NCI-H187 (cell line): ENCODE measurements at places on chromosomes 11 and 22.

DNA sequence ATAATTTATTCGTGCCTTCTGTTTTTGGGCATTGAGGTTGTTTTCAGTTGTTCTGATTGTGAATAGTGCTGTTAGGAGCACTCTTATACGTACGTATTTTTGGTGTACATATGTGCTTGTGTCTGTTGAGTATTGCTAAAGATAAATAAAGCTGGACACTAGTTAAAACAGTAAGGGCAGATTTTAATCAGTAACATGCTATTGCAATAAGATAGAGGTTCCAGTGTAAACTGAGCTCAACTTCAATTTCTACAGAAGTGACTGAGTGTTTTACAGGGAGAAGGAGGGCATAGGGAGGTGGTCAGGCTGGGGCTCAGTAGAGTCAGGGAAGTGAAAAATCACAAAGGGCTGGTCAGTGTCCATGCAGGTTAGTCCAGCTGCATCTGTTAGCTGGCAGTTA, 76.0 kb upstream of the PARVA start:
- no peak for DNase-seq

- no peak for DNase-seq
These were observed 4.9 kb upstream of the SLCO2B1 start for GRCh38 chr11:75145972-75146519.

DNA sequence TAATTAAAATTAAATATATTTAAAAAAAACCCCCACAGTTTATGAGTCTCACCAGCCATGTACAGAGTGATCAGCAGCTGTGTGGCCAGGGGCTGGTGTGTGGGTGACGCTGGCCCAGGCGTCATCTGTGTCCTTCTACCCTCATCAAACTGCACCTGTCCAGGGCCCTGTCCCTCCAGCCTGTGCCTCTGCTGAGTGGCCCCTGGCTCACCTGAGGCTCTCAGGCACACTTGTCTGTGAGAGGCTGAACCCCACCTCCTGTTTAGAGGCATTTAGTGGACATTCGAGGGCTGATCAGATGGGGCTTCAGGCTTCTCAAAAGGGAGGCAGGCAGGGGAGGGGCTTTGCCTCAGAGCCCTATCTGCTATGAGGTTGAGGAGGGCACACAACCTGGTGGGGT, 29.9 kb upstream of the SMIM38 start:
- no peak for DNase-seq

GRCh38 chr22:45366713-45367112, 46.7 kb downstream of the SMC1B start:
- DNase-seq = no peak

DNA sequence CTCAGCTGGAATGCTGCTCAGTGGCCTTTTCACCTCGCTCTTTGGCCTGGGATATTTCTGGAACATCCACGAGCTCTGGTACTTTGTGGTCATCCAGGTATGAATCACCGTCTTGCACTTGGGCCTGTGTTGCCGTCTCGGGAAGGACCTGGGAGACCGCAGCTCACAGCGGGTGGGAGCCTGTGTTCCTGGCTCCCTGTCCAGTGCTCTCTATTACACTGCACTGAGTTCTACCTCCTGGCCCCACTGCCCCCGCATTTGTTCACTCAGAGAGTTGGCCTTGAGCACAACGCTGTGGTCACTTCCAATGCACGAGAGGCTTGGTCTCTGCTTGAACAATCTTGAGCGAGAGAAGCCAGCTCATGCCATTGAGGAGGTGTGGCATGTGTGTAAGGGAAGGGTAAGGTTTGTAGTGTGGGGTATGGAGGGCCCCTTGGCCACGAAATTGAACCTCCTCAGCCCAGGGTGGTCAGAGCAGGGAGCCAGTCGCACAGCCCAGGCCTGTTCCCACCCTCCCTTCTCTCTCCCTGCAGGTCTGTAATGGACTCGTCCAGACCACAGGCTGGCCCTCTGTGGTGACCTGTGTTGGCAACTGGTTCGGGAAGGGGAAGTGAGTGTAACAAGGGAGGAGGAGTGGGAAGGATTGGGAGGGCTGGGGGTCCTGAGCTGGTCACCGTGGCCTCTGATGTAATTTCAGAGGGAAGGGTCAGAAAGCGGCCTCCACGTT, 16.2 kb downstream of the SLC37A2 start:
- DNase-seq = no peak

GRCh38 chr22:48242461-48242864, 1480.0 kb downstream of the TBC1D22A start:
- no peak for DNase-seq

- DNase-seq = no peak
These were observed 86.3 kb downstream of the CCDC83 start for GRCh38 chr11:85941380-85941973.

DNA sequence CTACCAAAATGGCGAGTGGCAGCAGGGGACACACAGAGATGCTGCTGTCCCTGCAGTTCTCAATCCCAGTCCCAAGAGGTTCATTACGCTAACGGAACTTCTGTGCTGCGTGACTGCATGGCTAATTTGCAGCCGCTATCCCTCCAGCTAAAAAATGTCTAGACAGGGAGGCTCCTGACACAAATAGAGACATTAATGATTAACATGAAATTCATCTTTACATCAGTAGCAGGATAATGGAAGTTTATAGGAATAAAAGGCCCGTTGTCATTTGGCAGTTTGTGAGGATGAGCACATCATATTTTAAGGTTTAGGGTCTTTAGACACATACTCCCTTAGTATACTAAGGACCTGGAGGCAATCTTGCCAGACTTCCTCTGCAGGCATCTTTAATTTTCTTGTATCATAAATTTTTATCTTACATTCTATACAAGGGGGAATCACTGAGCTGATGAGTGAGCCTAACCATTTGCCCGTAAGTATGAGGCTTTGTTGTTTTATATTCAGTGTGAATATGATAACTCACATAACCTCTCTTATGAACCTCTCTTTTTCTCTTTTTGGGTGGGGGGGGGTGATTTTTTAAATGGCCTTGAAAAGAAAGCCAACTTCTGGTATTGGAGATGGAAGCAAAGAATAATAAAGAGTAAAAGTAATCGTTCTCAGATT, 99.8 kb upstream of the OR9G4 start:
- no peak for DNase-seq

DNA sequence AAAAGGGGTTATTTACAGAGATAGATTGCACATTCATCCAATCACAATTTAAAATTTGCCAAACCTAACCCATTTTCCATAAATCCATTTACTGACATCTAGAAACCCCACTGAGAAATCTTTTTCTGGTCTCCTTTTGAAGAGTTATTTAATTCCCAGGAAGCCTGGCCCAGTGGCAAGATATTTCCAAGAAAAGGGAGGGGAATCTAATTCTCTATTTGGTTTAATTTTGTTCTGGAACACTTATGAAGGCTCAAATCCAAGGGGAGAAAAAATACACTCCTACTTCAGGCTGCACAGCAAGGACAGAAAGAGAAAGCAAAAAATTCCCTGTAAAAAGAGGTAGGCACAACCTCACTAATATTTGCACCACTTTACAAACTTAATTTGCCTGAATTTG, 88.2 kb upstream of the LDLRAD3 start:
- DNase-seq = no peak

DNA sequence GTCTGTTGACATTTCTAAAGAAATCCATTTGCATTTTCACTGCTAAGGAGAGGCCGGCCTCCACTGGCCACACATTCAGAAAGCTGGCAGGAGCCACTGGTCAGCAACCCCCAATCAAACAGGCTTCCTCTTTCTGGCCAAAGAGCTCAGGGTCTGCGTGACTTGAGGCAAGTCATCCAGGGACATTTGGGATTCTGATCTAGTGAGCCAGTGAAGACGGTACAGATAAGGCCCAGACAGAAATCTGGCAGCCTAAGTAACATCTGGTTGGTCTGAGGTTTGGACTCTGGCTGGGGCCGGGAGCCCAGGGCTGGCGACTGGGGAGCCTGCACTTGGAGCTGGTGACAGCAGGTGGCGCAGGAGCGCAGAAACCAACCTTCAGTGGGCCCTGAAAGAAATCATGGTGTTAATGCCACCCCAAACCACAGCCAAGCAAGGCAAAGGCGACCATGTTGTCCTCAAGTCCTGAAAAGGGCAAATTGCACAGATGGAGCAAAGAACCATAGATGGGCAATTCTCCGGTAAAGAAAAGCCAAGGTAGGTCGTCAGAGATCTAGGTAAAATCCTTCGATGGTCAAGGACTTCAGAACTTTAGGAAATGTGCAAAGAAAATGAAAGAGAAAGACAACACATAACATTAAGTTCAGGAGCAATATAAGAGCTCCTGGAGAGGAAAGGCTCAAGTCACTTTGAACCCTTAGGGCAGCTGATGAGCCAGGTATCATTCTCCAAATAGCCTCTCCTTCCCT, 99.4 kb upstream of the BLID start:
- peak; percentile 4 for DNase-seq

DNA sequence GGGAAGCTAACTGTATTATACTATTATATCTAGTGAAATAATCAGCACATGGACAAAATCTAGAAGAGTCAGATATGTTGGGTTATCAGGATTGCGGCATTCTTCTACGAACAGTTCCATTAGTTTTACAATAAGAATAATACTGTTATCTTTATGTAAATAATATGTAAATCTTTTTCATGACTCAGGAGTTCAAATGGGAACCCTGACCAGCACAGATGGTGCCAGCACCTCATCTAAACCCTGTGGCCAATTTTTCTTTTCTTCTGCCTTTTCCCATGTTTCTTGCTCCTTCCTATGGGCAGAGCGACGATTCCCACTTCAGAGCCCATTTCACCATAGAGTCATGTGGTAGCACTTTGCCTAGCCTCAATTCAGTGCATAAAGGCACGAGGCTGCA, 68.4 kb upstream of the CYP2D6 start:
- DNase-seq = no peak

DNA sequence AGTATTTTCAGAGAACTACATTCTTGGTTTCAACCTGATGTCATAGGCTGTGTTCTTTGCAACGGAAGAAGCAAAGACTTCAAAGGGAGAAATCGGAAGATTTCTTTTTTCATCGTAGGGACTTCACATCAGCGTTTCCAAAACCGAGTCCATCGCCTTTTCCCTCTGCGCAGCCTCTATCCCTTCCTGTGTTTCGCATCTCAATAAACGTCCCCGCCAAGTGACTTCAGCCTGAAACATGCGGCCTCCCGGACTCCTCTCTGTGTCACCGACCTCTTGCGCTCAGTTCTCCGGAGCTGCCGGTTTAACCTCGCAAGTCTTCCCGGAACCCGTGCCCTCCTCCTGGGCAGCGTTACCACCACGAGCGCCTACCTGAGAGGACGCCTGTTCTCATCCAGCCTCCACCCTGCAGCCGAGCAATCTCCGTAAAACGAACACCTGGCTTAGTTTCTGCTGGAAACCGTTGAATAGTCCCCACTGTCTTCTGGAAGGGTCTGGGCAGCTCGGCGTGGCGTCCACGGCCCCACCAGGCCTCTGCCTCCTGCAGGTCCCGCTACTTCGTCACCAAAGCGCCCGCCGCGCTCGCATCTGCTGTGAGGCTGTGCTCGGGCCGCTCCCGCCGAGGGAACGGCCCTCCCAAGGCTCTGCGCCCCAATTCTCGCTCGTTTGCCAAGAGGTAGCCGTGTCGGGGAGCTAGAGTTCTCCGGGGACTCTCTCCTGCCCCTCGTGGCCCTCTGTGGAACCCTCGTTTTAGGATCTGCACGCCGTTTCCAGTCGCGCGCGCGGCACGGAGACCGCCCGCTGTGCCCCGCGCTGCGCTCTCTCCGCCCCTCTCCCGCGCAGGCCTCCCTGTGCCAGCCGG, at the start of gene GLB1L3:
GLB1L3 (plus strand) TSS at position 846 of the 862 bp plus-strand sequence. CDS start 362 bp downstream, outside the sequence.
- DNase-seq = peak; percentile 33

GRCh38 chr11:64755681-64756361, 4.0 kb downstream of the PYGM start:
- DNase-seq = no peak

GRCh38 chr11:117818041-117818873, 6.3 kb downstream of the FXYD2 start:
- DNase-seq = no peak

GRCh38 chr11:31160504-31161422, 208.8 kb downstream of the DCDC1 start:
- no peak for DNase-seq

GRCh38 chr11:116596346-116597260, 176.2 kb downstream of the BUD13 start:
- no peak for DNase-seq

- no peak for DNase-seq
These were observed 73.0 kb downstream of the PAK1 start for GRCh38 chr11:77400775-77401449.

DNA sequence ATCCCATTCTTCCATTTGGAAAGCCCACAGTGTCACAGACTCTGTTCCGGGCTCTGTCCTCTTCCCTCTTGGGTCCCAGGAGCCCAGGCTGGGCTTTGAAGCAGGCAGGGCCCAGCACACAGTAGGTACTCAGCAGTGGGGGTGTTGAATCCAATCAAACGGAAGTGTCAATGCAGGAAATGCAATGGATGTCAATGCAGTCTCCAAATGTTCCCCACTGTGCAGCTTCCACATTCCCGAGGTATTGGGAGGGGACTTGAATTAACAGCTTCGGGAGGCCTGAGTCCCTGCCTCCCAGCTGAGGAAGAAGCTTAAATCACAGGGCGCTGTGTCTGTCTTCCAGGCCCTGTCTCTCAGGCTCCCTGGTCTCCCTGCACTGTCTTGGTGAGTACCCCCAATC, 21.8 kb upstream of the SMIM35 start:
- DNase-seq = no peak

DNA sequence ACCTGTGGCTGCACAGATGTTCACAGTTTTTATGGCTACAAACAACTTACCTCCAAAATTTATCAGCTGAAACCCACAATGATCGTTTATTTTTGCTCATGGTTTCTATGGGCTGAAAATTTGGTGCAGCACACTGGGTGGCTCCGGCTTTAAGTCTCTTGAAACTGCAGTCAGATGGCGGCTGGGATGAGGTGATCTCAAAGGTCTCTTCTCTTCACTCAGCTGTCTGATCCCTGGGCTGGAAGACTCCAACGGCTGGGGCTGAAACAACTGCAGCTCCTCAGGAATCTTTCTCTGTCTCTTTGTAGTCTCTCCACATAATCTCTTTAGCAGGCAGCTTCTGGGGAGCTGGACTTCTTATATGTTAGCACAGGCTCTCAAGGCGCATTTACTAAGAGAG, 117.3 kb upstream of the FAT3 start:
- no peak for DNase-seq

DNA sequence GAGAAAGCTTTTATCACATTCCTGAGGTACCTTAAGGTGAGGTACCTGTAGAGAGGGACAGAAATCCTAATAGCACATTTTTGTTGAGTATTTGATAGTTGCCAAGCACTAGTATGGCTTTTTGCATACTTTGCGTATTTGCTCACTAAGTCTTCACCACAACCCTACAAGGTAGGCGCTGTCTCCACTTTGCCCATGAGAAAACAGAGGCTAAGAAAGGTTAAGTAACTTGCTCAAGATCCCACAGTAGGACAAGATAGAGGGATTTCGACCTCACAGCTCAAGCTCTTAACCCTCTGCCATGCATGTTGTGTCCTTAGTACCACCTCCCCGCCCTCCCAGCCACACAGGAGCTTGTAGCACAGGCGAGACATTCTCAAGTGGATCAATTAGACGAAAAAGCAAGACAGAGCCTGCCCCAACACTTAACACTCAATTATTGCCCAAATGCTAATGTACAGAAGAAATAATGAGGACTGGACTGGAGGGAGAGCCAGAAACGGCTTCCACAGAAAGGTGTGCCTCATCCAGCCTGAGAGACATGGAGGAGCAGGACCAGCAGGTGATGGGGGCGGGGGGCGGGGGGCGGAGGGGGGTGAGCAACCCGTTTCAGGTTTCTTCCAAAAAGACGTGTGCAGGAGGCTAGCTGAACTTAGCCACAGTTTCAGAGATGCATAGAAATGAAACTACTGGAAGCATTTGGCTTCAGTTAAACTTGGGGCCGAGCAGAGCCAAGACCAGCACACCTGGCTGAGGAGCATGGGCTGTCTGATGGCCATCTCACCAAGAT, 26.7 kb upstream of the CD44 start:
- peak; percentile 56 for DNase-seq
